ENCODE measurements at places on chromosomes 4 and X.

DNA sequence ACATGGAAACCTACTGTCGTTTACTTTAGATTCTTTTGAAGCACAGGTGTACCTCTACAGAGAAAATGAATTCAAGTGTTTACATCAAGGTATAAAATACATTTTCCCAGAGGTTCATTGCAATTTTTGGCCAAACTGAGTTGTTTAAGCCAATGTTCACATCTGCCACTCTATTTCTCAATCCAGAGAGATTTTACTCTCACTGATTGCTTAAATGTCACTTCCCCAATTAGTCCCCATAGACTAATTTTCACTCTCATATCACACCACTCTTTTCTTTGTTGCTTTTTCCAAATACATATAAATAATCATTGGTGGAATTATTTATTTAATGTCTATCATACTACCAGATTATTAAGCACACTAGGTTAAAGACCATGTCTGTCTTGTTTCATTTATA, 271.8 kb downstream of the PPP3CA start:
- no peak for DNase-seq

DNA sequence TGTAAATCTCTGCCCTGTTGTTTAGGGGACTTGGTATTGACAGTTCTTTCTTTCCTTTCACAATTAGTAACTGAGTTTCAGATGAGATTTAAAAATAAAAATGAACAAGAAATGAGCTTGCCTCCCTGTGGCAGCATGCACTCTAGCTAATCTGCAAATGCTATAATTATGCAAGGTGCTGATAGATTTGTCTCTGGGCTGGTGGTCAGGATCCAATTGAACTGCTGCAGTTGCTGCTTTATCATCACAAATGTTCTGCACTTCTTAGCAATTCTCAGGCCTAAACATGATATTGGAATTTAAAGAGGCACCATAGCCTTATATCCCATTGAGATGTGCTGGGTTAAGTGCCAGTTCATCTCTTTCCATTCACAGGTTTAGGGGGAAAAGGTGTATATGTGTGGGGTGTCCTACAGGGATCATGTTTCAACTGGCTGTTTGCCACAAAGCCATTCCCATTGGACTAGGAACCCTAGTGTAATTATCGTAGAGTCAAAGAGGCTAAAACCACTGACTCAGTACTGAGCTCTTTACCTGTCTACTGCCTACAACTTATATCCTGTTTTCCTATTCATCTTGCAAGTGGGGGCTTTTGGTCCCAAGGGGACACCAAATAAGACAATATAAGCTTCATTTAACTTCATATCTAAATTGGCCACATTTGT, 260.3 kb upstream of the TEX13A start:
- no peak for DNase-seq

DNA sequence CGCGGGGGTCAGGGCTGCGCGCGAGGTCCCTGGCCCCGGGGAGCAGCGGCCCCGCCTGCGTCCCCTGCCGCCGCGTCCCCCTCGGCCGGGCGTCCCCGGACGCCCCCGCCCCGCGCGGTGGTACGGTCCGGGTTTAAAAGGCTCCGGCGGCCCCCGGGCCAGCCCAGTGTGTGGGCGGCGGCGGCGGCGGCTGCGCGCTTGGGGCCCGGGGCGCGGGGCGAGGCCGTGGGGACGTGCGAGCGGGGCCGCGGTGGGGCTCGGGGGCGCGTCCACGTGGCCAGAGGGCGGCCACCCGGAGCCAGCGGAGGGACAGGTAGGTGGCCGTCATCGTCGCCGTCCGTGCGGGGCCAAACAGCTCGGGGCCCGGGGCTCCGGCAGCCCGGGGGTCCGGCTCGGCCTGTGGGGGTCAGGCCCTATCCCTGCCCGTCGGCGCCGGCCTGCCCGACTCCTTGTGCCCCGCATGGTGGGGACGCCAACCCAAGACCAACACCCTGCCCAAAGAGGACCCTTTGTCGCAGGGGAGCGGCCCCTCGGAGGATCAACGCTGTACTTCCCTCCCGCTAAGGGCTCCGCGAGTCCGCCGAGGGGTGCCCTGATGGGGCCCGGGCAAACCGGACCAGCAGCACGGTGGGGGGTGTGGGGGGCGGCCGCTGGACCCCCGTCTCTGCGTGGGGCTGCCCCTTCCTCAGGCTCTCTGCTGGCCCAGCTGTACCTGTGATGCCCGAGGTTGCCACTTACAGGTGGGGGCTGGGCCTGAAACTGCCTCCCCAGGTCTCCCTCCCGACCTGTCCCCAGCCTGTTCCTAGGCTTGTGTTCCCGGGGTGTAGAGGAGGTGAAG, at the start of gene PLXNA3:
PLXNA3 (plus strand) TSS at position 166 of the 838 bp plus-strand sequence. CDS start 1,903 bp downstream, outside the sequence.
- peak; percentile 40 for DNase-seq

GRCh38 chr4:124065936-124066335, 646.6 kb downstream of the ANKRD50 start:
- no peak for DNase-seq

- no peak for DNase-seq
These were observed 7.4 kb downstream of the PRPS2 start for GRCh38 chrX:12798601-12799000.

GRCh38 chr4:89939994-89940393, 45.3 kb downstream of the MMRN1 start:
- DNase-seq: no peak

GRCh38 chr4:153159016-153159415, 45.2 kb upstream of the TRIM2 start:
- DNase-seq: no peak

DNA sequence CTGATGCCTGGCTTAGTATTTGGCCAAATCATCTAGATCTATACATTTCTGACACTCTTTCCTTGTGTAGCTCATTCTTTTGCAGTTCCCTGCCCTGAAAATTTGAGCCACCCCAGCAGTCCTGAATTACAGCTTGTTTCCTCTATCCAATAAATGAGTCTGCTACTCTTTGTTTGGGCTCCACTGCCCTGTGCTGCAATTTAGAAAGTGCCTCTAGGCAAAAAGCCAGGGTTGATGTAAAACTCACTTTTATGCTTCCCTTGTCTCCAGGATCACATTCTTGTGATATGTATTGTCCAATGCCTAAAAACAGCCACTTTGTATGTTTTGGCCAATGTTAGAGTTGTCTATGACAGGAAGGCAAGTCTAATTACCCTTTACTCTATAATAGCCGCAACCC, 101.7 kb upstream of the MAP3K15 start:
- no peak for DNase-seq

DNA sequence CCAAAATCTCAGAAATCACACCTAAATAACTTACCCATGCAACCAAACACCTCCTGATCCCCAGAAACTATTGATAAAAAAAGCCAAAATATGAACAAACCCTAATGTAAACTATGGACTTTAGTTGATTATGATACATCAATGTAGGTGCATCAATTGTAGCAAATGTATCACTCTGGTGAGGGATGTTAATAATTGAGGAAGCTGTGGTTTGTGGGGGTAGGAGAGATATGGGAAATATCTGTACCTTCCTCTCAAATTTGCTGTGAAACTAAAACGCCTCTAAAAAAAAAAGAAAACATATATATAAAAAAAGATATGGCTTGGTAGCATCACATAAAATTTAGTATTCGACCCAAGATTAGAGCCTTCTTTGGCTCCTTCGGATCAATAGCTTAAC, 144.3 kb upstream of the CPEB2 start:
- DNase-seq: no peak

GRCh38 chr4:138650929-138651448, 364.6 kb upstream of the NOCT start:
- DNase-seq: no peak

DNA sequence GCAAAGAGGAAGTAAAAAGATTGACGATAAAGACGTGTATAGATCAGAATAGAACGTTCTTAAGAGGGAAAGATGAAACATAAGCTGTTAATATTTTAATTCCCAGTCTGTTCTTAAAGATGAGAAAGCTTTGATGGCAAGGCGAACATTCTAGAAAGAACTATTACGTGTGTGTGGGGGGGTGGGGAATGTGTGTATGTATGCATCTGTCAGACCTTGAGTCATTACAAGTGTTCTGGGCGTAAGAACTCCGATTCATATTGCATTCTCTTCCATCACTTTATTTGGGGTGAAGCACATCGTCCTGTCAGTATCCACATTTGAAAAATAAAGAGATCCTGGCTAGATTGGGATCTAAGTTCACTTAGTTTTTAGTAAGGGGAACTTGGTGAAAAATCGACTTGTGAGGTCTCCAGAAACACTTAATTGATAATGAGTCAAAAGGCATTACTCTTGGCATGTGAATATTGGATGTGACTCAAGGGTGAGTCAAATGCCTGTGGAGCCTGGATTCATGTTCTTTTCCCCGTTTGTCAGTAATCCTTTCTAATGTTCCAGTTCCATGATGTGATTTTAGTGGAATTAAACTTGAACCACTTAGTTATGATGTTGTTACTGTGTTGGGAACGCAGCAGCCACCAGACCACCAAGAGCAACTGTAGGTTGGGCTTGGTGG, 3.1 kb downstream of the SMS start:
- DNase-seq: no peak
